Stimulated activated CD8-positive, alpha-beta memory T cell treated with anti-CD3 and anti-CD28 coated beads, Interleukin-7, amount 100 ng/mL, for 1 hour (primary cell): ENCODE measurements at places on chromosomes 4 and X.

GRCh38 chr4:58983887-58984286 lies 1873.7 kb upstream of the IGFBP7 start:
- DNase-seq: no peak

- DNase-seq: no peak
These were observed 127.0 kb upstream of the SH3RF1 start for GRCh38 chr4:169397762-169398161.

DNA sequence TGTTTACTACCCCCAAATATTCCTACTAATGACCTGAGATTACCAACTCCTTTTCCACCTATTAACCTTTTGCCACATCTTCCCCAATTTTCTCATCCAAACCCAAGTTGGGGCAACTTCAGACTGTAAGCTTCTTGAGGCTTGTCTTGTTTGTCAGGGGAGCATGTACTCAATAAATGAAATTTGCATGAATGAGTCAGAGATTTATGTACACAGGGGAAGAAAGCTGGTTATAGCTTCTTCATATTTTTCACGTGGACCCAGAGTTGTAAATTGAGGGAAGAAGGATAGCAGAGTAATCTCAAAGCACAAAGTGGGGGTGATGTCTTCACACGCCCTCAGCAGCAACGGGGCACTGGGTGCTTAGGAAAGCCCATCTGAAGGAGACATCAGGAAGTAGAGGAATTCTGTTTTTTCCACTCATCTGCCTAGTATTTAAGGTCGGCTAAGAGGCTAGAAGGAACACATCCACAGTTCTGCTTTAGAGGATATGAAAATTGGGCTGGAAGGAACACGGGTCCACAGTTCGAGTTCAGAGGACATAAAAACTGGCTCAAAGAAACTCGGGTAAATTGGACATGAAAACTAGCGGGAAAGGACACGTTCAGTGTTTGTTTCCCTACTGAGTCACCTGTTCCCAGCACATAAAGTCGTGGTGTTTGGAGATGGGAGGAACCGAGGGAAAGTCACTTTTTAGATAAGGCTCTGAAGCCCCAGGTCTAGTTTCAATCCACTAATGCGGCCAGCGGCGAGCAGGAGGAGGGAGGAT lies 696 bp upstream of the CA5B start:
- DNase-seq: no peak

DNA sequence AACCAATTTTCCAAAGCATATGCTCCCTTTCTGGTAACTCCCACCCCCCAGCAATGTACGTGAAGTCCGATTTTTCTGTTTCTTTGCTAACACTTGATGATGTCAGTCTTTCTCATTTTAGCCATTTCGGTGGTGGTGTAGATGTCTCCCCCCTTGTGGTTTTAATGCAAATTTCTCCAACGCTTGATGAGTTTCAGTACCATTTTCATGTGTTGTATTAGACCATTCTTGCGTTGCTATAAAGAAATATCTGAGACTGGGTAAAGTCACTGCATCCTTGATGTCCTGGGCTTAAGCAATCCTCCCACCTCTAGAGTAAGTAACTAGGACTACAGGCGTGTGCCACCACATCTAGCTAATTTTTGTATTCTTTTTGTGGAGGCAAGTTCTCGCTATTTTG lies 148.4 kb upstream of the VCX3A start:
- DNase-seq: no peak

DNA sequence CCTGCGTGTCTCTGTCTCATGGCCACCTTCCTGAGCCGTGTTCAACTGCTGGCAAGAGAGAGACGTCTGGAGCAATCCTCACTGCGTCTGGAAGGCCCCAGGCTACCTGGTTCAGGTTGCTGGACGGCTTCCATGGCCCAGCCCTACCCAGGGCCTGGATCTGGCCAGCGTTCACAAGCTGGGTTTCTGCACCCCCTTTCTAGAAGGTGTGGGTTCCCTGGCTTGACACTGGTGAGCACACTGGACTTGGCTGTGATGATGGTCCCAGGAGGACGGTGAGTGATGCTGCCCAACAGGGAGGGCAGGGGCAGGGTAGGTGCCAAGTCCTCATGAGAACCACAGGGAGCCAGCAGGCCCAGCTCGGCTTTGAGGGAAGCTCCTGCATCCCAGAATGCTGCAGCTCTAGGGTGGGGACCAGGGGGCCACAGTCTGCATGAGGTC lies 63.4 kb downstream of the HTRA3 start:
- no peak for DNase-seq

DNA sequence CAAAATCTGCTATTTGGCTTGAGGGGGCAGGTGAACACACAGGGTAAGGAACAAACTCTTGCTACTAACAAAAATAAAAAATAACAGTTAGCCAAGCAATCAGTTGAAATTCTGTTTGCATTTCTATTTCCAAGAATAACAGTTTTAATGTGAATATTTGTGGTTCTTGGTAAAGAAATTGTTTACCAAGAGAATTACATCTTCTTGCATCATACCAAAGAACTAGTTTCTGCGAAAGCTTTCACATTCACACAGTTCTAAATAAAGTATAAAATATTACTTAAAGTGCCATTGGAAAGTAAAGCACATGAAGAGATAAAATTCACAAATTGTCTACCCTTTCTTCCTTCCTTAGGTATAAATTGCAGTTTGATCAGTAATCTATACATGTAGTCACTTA lies 54.4 kb downstream of the KLHL4 start:
- DNase-seq: no peak

- no peak for DNase-seq
These were observed 262.5 kb upstream of the NDST3 start for GRCh38 chr4:117771647-117772337.

DNA sequence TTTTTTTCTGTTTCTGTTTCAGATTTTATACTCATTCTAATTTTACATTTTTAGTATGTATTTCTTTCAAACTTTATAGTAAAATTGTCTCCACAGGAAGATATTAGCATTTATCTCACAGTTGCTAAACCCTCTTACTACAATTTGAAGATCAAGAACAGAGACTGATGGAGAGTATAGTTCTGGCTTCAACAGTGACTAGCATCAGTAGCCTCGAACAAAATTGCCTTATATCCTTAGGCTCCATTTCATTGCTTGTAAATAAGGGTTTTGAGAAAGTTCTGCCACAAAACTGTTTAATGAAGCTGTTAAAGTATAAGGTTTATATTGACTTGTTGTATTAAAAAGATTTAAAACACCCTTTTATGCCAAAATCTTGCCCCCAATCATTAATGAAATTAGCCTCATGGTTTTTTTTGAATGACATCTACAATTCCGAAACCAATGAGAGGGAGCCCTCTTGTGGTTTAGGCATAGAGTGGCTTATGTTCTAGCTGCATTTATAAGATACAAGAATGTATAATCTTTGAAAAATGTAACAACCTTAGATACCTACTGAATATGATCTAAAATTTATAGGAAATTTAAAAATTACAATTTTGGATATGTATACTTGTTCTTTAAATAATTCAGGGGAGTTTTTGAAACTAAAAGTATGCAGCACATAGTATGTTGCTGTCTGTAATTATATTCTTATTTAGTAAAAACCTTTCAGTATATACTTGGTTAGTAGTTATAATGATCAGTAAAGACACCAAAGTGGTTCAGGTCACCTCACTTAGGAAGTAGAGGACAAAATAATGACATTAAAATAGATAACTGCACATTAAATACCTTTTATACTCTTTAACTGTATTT lies 109.8 kb upstream of the HPGD start:
- no peak for DNase-seq

DNA sequence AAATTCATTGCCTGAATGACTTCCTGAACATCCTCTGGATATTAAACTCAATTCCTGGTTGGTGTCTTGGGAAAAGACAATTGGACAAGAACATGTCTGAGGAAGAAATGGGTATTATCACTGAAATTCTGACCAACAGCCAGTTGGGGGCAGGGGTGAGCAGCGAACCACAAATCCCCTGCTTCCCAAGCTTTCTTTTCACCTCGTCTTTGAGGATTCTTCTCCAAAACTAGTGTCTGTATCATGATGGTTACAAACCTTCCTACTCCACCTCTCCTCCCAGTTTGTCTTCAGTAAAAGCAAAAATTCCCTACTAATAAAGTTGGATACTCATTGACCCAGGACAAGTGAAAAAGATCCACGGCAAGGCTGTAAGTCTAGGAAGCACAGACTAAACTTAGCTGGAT lies 48.3 kb upstream of the WDR1 start:
- DNase-seq: no peak

DNA sequence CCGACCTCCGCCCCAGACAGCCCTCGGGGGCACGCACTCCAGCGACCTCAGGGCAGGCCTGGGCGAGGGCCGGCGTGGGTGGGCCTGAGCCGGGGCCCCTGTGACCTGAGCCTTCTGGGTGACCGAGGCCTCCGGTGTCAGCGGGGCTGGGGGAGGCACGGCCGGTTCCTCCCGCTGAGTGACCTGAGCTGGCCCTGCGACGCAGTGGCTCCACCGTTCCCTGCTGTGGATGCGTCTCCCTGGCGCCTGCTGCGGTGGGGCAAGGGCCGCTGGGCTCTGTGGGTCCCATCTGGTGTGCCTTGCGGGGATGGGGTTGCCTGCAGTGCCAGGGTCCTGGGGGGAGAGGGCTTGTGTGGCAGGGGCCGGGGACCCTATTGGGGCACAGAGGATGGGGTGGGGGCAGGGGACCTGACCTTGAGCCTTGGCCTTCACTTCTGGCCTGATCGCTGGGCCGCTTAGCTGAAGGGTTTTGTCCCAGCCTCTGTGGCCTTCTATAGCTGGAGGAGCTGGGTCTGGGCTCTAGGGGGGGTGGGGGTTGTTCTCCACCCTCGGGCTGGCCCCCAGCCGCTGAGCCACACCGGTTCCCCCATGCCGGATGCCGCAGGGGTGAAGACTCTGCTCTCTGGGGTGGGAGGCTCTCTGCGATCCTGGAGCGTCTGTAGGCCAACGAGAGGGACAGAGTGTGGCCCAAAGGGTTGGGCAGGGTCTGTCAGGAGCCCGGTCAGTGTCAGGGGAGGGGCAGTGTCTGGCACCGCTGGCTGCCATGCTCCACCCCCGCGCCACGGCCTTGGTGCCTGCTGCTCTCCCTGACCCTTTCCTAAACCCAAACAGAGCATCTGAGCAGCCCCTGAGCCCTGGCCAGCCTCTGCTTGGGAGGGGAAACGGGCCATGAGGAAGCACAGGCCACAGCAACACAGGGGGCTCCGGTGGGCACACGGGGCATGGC lies 2.3 kb downstream of the NAT8L start:
- DNase-seq: no peak

DNA sequence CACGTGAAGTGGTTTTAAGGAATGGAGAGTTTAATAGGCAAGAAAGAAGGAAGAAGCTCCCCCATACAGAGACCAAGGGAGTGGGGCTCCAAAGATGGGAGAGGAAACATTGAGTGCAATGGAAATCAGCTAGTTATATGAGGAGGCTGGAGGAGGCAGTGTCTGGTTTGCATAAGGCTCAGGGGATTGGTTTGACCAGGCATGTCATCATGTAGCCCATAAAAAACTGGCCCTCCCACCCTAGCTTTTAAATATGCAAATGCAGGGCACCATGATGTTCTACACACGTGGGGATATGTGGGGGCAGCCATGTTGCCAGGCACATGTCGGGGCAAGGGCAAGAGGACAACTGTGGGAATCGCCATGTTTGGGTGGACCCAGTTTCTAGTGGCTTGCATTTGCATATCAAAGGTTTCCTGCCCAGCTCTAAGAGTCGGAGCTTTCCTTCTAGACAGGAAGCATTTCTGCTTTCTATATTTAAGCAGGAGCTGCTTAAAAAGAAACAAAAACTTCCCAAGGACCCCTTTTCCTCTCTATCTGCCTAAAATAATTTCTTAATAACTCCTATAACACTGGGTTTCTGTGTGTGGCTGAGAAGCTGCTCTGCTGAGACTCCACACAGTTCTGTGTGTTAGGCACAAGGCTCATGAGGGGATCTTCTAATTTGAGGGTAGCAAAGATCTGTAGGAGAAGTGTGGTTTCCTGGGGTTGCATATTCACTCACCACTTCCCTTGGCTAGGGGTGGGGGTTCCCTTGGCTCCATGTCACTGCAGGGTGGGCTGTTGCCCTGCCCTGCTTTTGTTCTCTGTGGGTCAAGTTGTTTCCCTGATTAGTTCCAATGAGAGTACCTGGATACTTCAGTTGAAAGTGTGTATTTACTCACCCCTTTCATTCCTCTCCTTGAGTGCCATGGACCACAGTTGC lies 113.5 kb downstream of the VSIG4 start:
- no peak for DNase-seq

DNA sequence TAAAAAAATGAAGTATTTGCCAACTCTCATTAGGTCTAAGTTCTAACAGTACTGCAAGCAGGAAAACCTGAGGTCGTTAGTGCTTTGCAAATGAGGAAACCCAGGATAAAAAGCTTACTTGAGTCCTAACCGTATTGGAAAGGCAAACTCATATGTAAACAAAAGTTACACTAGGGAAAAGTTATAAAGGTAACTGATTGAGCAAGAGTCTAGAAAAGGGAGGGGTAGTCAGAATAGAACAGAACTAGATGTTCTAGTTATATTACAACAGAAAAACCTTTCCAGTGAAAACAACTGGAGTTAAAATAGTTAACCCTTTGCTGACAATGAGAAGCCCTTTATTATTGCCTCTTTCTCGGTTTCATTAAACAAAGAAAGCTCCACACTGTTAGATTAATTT lies 66.4 kb upstream of the MAOA start:
- no peak for DNase-seq

GRCh38 chr4:128737098-128737513 lies 72.4 kb upstream of the JADE1 start:
- no peak for DNase-seq

- peak; percentile 80 for DNase-seq
These were observed at the start of gene FAM241A for GRCh38 chr4:112145326-112145789. Gene FAM241A, plus strand, starts transcription at chr4:112145454. Its CDS starts 127 bp downstream, at chr4:112145581.

DNA sequence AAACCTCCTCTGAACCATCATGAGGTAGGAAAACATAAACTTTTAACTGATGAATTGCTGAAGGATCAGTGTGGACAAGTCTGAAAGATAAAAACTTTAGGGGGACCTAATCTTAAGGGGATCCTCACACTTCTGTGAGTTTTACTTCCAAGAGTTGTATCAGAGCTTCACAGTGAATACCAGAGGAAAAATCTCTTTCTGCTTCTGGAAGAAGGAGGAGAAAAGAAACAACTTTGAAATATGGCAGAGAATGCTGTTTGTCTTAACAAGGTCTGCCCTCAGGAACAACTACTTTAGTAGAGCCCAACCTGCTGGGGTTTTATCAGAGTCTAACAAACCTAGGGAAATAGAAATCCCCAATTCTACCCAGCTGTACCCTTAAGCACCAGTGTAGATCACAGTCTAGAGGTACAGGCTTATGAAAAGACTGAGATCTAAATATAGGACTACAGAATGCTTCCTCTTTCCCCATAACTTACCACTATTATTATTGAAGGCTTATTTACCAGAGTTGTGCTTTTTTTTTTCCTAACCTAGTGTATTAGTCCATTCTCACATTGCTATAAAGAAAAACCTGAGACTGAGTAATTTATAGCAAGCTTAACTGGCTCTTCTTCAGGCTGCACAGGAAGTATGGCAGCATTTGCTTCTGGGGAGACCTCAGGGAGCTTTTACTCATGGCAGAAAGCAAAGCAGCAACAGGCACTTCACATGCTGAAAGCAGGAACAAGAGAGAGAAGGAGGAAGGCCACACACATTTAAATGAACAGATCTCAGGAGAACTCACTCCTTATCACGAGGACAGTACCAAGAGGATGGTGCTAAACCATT lies 167.9 kb downstream of the CAMK2D start:
- no peak for DNase-seq
